Right renal cortex interstitium (tissue), 3 donors: ENCODE measurements at places on chromosomes 11 and 22.

- DNase-seq, result no peak
Measured at GRCh38 chr11:100824041-100824809, 137.1 kb downstream of the ARHGAP42 start.

GRCh38 chr11:71309611-71310010, 57.2 kb upstream of the SHANK2 start:
- no peak for DNase-seq

- peak; percentile 41 for DNase-seq
Measured at GRCh38 chr11:102112509-102112821, 2.2 kb downstream of the YAP1 start.

DNA sequence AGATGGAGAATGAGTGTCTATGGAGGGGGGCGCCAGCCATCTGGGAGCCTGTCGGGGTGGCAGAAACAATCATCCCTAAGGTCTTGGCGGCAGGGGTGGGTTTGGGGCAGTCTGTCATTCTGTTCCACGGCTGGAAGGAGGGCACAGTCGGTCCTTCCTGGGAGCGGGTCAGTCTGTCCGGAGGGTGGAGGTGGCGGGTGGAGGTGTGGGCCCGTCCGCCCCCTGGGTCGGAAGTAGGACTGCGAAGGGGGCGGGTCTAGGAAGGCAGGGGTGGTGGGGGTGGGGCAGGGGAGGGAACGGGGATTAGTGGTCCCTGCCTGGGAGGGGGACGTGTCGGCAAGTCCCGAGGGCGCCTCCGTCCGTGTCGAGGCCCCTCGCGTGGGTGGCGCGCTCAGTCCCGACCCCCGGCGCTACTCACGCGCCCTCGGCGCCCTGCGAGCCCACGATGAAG, 461 bp downstream of the TBC1D10A start:
- no peak for DNase-seq

DNA sequence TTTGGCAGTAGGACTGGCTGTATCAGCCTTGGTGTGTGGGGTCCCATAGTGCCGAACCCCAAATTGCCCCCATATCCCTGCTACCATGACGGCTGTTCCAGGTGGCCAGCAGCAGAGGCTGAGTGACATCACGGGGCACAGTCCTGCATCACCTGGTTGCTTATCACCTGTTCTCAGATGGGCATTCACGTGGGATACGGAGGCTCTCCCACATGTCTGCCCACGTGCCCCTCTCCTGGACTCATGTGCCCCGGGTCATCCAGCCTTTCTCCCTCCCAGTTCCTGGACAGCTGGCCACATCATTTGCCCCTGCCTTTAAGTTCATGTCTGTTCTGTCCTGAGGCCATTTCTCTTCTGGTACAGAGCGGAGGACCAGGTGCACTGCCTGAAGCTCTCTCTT, 431.0 kb upstream of the B3GAT1 start:
- DNase-seq, result no peak

DNA sequence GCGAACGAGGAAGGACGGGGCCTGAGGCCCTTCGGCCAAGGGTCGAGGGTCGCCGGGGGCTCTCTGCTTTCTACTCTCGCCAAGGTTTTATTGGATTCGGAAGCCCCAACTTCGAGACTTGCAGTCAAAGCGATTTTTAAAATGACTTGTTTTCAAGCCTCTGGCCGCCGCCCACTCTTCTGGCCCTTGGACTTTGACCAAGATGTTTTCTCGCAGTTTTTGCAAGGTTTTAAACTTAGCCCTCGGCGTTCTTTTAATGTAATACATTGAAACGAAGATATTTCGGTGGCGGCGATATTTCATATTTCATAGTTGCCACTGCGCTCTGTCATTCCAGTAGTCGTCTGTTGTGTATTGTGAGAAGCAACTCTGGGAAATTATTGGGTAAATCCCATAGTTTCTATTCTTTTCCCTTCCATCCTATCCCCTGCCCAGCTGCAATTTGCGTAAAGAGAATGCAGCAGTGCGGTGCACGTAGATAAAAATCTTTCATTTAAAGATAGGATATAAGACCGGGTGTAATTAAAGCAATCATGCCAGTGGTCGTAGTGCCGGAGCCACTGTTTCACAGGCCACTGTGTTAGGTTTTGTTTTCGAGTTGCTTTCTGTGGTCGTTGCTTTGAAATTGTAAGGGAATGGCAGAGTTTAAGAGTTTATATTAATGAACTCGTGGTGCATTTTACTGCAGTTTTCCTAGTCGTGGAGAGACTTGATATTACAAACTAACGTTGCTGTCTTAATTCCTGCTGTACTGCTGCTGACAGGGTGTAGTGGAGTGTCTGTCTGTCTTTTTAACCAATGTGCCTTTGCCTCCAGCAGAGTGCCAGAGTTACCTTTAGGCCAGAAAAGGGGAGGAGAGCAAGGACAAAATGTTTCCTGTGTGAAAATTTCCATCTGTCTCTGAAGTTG, 702 bp downstream of the BIRC2 start:
- peak; percentile 47 for DNase-seq

DNA sequence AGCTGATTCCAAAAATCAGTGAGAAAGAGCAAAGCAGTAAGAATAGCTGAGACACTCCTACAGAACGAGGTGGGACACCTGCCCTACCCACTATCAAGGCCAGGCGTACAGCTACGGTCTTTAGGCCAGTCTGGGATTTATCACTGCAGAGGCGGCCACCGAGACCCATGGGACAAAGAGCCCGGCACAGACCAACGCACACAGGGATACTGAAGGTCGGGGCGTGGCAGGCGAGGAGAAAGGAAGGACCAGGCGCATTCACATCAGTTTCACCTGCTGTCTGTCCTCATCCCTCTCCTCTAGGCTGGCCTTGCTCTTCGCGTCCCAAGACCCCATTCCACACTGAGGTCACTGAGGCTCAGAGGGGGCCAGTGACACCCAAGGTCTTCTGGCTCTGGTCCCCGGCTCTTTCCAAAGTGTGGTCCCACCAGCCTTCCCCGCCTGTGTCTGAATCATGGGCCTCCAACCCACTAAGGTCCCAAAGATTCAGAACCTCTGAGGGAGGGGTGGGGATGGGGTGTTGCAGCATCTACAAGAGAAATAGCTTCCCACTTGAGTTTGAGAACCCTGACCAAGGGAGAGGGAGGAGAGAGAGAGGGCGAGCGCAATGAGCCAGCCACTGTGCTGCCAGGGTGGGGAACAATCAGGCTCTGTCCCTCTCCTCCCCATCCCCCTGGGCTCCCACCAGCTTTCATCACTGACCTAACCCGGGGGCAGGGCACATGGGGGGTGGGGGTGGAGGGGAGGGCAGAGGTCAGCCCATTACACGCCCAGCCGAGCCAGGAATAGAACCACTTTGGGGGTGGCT, 7.2 kb upstream of the PICK1 start:
- DNase-seq, result no peak

- DNase-seq, result no peak
Measured at GRCh38 chr11:115489466-115489865, 14.7 kb downstream of the CADM1 start.

- DNase-seq, result no peak
Measured at GRCh38 chr11:61486011-61486620, 22.4 kb upstream of the LRRC10B start.

- no peak for DNase-seq
Measured at GRCh38 chr22:47606426-47606825, 844.0 kb downstream of the TBC1D22A start.

- no peak for DNase-seq
Measured at GRCh38 chr22:44025171-44026065, 1.3 kb downstream of the PARVB start.

DNA sequence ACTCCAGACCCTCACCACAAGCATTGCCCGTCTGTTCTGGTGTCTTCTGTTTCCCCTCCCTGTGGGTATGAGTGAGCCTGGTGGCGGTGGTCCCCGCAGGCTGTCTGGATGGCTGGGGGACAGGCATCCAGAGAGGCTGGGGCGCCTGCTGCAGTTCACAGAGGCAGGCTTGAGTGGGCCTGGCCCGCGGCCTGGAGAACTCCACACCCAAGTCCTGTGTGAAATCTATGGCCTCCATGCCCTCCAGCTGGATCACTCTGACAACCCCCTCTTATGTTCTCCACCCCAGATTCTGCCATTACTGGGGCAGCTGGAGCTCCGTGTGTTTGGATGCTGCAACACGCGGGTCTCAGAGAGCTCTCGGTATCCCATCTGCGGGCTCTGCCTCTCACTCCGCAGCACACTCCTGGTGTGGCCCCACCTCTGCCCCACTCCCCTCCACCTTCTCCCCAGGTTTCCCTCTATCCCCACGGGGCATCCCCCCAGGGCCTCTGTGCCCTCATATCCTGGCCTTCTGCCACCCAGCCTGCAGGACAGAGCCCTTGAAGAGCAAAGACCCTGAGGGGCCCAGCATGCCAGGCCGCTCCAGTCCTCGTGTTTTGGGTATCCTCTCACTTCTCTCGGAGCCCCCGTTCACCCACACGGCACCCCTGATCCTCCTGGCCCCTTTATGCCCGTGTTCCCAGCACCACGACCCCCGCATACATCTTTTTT, 31.3 kb downstream of the LRRC74B start:
- no peak for DNase-seq

DNA sequence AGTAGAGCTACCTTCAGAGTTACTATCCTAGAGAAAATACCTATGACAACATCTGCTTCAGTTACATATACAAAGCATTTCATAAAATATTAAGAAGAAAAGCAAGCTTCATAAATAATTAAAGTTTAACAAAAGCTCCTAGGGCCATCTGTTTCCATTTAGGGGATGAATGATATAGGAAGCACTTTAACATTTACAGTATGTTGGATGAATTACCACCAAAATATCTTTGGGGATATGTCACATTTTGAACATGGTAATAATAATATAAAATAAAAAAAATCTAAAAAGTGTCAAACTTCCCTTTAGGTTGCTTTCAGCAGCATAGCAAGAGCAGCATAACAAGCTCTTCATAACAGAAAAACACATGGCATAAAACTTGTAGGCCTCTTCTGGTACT, 104.6 kb downstream of the ATG16L2 start:
- DNase-seq, result no peak

DNA sequence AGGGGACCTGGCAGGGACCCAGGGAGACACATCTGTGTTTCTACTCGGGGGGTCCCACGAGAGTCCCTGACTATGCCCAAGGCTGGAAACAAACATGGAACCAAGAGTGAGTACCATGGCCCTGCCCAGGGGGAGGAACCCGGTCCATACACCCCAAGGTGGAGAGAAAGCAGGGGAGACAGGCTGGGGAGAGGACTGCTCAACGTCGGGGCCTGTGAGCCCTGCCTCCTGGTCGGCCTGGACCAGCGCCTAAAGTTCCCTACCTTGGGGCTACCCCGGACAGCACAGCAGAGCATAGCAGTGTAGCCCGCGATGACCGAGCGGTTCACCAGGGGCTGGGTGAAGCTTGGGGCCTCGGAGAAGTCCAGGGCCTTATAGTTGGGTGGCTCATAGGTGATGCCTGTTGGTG, 20.2 kb downstream of the MYBPC3 start:
- no peak for DNase-seq

GRCh38 chr22:50438305-50439275, 36.2 kb downstream of the SBF1 start:
- DNase-seq, result no peak

DNA sequence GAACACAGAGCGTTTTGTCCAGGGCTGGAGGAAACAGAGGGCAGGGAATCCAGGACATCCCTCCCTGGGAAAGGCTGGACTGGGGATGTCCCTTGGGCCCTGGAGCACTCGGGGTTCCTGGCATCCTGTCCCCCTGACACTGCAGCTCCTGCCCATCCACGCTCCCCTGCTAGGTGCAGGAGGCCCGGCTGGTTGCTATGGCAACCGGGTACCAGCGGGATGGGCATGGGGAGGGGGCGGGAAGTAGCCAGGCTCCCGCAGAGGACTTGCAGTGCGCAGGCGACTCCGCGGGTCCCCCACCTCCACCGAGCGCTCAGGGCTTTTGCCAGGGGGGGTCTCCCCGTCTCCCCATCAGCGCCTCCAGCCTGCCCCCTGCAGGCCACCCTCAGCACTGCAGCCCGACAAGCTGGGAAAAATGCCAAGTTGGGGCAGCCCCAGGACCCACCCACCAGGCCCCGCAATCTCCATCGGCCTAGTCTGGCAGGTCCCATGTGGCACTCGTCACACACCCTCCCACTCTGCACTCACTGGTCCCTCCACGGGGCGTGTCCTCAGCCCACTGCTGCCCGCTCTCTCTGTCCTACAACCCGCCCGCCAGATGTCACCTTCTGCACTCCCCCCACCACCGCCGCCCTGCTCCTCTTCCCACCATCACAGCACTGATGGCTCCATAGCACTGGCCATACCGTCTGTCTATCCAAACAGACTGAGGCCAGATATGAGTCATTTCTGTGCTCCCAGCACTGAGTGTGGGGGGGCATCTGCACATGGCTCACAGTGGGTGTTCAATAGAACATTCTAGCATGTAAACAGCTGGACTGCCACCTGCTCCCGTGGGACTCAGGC, 31.5 kb downstream of the KIAA0930 start:
- no peak for DNase-seq

GRCh38 chr22:47434336-47435203, 672.1 kb downstream of the TBC1D22A start:
- DNase-seq, result no peak

GRCh38 chr11:36447514-36447913, 62.6 kb downstream of the TRAF6 start:
- DNase-seq, result no peak

- no peak for DNase-seq
Measured at GRCh38 chr11:61963282-61964057, 4.0 kb downstream of the FTH1 start.
